ENCODE measurements at places on chromosomes 13 and 19. TPM values are rescaled to one million over a fixed set of nuclear protein-coding genes. Genes with fewer than 3 reads are reported as not detected.

DNA sequence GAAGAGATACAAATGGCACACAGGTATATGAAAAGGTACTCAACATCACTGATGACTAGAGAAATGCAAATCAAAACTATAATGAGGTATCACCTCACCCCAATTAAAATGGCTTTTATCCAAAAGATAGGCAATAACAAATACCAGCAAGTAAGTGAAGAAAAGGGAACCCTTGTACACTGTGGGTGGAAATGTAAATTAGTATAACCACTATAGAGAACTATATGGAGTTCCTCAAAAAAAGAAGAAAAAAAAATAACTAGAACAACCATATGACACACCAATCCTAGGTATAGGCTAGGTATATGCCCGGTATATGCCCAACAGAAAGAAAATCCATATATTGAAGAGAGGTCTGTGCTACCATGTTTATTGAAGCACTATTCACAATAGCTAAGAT lies 150.9 kb downstream of the VWA8 start:
- DNase-seq, result no peak

GRCh38 chr13:39129213-39129612 lies 91.0 kb downstream of the NHLRC3 start:
- no peak for DNase-seq

- no peak for DNase-seq
These were observed 138.2 kb downstream of the DCLK1 start for GRCh38 chr13:35992964-35993363.

Gene KLK14
- not detected for polyA plus RNA-seq

DNA sequence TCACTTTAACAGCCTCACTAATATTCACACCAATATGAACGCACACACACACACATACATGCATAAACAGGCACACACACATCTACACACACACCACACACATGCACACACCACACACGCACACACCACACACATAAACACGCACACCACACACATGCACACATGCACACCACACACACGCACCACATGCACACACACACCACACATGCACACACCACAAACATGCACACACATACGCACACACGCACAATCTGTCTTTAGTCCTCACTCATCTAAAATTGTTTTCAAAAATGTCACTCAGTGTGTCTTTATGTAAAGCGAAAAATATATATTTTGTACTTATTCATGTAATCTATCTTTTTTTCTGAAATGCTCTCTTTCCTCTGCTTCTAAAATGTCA lies 158.1 kb upstream of the SGCG start:
- DNase-seq, result no peak

Data from left renal cortex interstitium (tissue), 4 donors.